ENCODE measurements at places on chromosomes 12 and 14.

GRCh38 chr12:64558754-64559153 lies 51.5 kb upstream of the RASSF3 start:
- no peak overlapping the region for H3K27ac ChIP-seq
- H3K36me3 ChIP-seq: no peaks in the 10 kb centered on the region
- no peaks in the 10 kb centered on the region for H3K4me1 ChIP-seq
- H3K27me3 ChIP-seq: no peaks in the 10 kb centered on the region
- DNase-seq: no peak
- no peak overlapping the region for H3K4me3 ChIP-seq

DNA sequence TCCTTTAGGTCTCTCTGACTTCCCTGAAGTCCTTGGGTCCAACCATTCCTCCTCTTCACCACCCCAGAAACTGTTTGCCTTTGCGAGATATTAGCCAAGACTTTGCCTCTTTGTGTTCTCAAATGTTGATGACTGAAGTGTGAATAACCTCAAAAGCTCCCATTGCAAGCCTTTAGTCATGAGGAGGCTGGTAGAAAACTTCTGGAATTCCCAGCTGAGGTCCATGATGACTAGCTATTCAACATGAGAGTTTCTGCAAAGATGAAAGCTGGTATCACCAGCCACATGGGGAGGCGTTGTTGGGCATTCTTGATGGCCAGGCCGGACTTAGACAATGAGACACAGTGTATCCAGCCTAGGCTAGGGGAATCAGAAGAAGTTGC lies 111.7 kb downstream of the TBX5 start:
- peaks cover 2% of the 10 kb centered on the region for H3K27me3 ChIP-seq
- H3K4me1 ChIP-seq: no peaks in the 10 kb centered on the region
- no peaks in the 10 kb centered on the region for H3K36me3 ChIP-seq
- DNase-seq: no peak
- H3K27ac ChIP-seq: no peak overlapping the region
- no peak overlapping the region for H3K4me3 ChIP-seq

DNA sequence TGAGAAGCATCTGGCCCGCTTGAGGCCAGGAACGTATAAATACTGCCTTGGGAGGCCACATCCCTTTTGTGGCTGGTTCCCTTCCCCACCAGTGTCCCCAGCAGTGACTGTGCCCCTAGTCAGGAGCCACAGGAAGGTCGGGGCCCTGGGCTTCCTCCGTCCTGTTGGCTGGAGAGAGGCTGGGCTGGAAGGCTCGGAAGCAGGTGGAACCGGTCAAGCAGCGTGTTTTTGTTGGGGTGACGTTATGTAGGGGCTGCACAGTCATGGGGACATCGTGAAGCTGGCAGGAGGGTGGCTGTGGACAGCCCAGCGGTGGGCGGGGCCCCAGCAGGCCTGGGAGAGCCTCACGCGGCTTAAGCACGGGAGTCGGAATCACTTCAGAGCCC lies 10.1 kb downstream of the XRCC3 start:
- no peak for DNase-seq
- peaks cover 1% of the 10 kb centered on the region for H3K4me1 ChIP-seq
- H3K27me3 ChIP-seq: no peaks in the 10 kb centered on the region

GRCh38 chr14:92473969-92474535 lies 39.5 kb upstream of the RIN3 start:
- no peak for DNase-seq
- no peak overlapping the region for H3K27ac ChIP-seq
- no peak overlapping the region for H3K4me3 ChIP-seq
- H3K36me3 ChIP-seq: no peaks in the 10 kb centered on the region

- peaks cover 18% of the 10 kb centered on the region for H3K27me3 ChIP-seq
- no peak for DNase-seq
- H3K27ac ChIP-seq: no peak overlapping the region
Observed at GRCh38 chr14:104972301-104973134, 5.7 kb downstream of the AHNAK2 start.

GRCh38 chr12:64531665-64532334 lies 78.5 kb upstream of the RASSF3 start:
- no peaks in the 10 kb centered on the region for H3K36me3 ChIP-seq
- no peaks in the 10 kb centered on the region for H3K27me3 ChIP-seq
- H3K4me3 ChIP-seq: no peak overlapping the region
- DNase-seq: no peak
- no peak overlapping the region for H3K27ac ChIP-seq

- peaks cover 57% of the 10 kb centered on the region for H3K4me1 ChIP-seq
- peak; percentile 44 for DNase-seq
- H3K36me3 ChIP-seq: peaks cover 48% of the 10 kb centered on the region
- no peaks in the 10 kb centered on the region for H3K27me3 ChIP-seq
- no peak overlapping the region for H3K4me3 ChIP-seq
- H3K27ac ChIP-seq: peak overlapping the region; percentile 83
Observed at GRCh38 chr12:12384571-12385340, 27.9 kb downstream of the BORCS5 start.

DNA sequence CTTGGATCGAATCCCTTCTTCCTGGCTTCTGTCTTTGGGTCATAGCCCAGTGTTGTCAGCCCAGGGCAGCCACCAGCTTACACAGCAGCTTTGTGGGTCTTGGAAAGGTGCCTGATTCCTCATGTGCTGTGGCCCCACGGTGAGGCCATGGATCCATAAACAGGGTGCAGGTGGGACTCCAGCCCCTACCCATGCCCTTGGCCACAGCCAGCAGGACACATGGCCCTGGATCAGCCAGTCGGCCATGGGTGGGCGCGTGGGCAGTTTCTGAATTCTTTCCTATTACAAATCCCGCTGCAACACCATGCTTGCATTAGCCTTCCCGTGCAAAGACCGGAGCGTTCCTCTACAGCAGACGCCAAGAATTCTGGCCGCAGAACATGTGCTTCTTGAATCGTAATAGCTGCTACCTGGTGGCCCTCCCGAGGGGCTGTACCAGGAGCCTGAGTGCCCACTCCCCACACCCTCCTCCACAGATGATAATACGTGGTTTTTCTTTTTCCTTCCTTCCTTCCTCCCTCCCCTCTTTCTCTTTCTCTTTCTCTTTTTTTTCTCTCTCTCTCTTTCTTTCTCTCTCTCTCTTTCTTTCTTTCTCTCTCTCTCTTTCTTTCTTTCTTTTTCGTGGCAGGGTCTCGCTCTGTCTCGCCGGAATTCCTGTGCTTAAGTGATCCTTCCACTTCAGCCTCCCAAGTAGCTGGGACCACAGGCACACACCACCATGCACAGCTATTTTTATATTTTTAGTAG lies 2.9 kb upstream of the MMP17 start:
- peaks cover 34% of the 10 kb centered on the region for H3K27me3 ChIP-seq
- peaks cover 5% of the 10 kb centered on the region for H3K4me1 ChIP-seq
- no peak overlapping the region for H3K4me3 ChIP-seq
- H3K36me3 ChIP-seq: no peaks in the 10 kb centered on the region
- no peak for DNase-seq
- H3K27ac ChIP-seq: no peak overlapping the region

- peaks cover 11% of the 10 kb centered on the region for H3K27me3 ChIP-seq
- H3K27ac ChIP-seq: no peak overlapping the region
- no peaks in the 10 kb centered on the region for H3K4me1 ChIP-seq
- no peak overlapping the region for H3K4me3 ChIP-seq
- no peaks in the 10 kb centered on the region for H3K36me3 ChIP-seq
Observed at GRCh38 chr14:105830171-105830570, 303.8 kb downstream of the TMEM121 start.

DNA sequence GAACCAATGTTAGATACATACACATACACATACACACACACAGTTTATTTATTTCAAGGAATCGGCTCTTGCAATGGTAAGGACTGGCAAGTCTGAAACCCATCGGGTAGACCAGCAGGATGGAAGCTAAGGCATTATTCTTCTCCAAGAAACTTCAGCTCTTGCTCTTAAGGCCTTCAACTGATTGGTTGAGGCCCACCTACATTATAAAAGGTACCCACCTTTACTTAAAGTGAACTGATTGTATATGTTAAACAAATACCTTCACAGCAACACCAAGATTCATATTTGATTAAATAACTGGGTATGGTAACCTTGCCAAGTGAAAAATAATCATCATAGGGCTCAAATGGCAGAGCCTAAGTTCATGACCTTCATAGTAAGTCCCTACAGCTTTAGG lies 695.5 kb downstream of the BCL11B start:
- no peak overlapping the region for H3K27ac ChIP-seq
- H3K4me1 ChIP-seq: no peaks in the 10 kb centered on the region
- H3K4me3 ChIP-seq: no peak overlapping the region

GRCh38 chr14:25246751-25247150 lies 196.8 kb upstream of the STXBP6 start:
- no peaks in the 10 kb centered on the region for H3K36me3 ChIP-seq
- no peak overlapping the region for H3K4me3 ChIP-seq
- H3K27me3 ChIP-seq: peaks cover 12% of the 10 kb centered on the region
- H3K4me1 ChIP-seq: no peaks in the 10 kb centered on the region
- no peak for DNase-seq
- no peak overlapping the region for H3K27ac ChIP-seq

- no peak overlapping the region for H3K27ac ChIP-seq
- peaks cover 7% of the 10 kb centered on the region for H3K27me3 ChIP-seq
- DNase-seq: no peak
- H3K4me1 ChIP-seq: no peaks in the 10 kb centered on the region
Observed at GRCh38 chr14:87691042-87691881, 301.7 kb downstream of the GALC start.

- H3K4me1 ChIP-seq: no peaks in the 10 kb centered on the region
- H3K4me3 ChIP-seq: no peak overlapping the region
- no peaks in the 10 kb centered on the region for H3K36me3 ChIP-seq
- no peak for DNase-seq
Observed at GRCh38 chr12:129604506-129604905, 299.3 kb downstream of the TMEM132D start.

GRCh38 chr14:95700221-95700976 lies 13.5 kb downstream of the TCL1A start:
- H3K27me3 ChIP-seq: peaks cover 32% of the 10 kb centered on the region
- no peak overlapping the region for H3K4me3 ChIP-seq
- H3K36me3 ChIP-seq: no peaks in the 10 kb centered on the region
- peak overlapping the region; percentile 50 for H3K27ac ChIP-seq
- no peak for DNase-seq

DNA sequence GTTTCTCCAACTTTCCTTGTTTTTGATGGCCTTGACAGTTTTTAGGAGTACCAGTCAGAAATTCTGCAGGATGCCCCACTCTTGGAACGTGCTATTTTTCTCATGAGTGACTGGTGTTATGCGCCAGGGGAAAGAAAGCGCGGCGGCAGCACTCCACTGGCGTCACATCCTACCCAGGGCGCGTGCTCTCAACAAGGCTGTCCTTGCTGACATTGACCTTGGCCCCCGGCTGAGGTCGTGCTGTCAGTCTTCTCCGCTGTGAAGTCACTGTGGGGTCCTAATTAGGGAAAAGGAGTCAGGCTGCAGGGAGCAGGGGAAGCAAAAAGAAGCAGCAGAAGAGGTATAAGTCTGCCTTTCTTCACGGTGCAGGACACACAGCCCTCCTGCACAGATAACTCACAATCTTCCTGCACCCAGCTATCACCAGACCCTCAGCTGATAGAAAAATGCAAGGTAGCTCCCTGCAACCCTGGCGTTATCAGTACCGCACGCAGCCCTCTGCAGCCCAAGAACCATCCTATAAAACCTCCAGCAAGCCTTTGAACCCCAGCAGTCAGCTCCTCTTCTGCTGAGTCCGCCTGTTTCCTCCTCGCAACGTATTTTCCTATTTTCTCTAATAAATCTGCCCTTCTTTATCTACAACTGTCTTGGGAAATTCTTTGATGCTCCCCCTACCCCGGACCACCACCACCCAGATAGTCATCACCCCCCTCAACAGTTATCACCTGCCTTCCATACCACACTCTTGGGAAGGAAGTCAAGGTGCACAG lies 48.0 kb upstream of the C14orf180 start:
- no peak for DNase-seq
- no peaks in the 10 kb centered on the region for H3K4me1 ChIP-seq
- no peak overlapping the region for H3K4me3 ChIP-seq
- peaks cover 10% of the 10 kb centered on the region for H3K27me3 ChIP-seq
- H3K27ac ChIP-seq: no peak overlapping the region

GRCh38 chr14:90677484-90678050 lies 138.7 kb downstream of the TTC7B start:
- H3K36me3 ChIP-seq: no peaks in the 10 kb centered on the region
- H3K4me3 ChIP-seq: peak overlapping the region; percentile 50
- peak overlapping the region; percentile 92 for H3K27ac ChIP-seq
- H3K4me1 ChIP-seq: peaks cover 54% of the 10 kb centered on the region
- no peaks in the 10 kb centered on the region for H3K27me3 ChIP-seq

DNA sequence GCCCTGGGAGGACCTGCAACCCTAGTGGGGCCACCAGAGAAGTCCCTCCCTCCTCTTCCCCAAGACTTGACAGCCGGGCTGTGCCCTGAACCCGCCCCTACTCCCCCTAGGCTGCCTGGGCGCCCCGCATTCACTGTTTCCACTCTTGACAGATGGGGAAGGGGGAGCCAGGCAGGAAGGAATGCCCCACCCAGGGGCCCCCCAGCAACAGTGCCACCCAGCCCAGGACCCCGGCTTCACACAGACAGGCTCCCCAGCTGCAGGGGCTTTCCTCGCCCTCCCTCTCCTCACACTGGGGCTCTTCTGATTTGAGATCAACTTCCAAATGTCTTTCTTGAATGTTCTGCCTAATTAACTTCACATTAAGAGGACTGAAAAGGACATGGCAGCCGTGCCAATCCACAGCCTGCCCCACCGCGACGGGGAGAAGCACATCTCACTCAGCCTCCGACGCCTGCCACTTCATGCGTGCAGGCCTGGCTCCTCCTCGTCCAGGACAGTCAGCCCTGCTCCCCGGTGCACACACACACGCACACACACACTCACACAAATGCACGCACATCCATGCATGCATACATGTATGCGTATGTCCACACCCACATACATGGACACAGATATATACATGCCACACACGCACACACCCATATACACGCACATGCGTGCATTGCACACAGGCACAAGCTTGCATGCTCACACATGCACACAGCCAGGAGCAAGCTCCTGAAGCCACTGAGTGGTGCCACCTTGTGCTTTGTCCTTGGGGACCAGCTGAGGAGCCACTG lies 19.6 kb upstream of the C14orf180 start:
- H3K36me3 ChIP-seq: no peaks in the 10 kb centered on the region
- H3K27me3 ChIP-seq: peaks cover 4% of the 10 kb centered on the region
- H3K4me1 ChIP-seq: peaks cover 2% of the 10 kb centered on the region
- no peak overlapping the region for H3K4me3 ChIP-seq
- no peak for DNase-seq

- no peaks in the 10 kb centered on the region for H3K27me3 ChIP-seq
- H3K4me1 ChIP-seq: peaks cover 14% of the 10 kb centered on the region
- no peak overlapping the region for H3K27ac ChIP-seq
- H3K4me3 ChIP-seq: no peak overlapping the region
- H3K36me3 ChIP-seq: no peaks in the 10 kb centered on the region
Observed at GRCh38 chr12:105696-106095, 39.1 kb downstream of the IQSEC3 start.

DNA sequence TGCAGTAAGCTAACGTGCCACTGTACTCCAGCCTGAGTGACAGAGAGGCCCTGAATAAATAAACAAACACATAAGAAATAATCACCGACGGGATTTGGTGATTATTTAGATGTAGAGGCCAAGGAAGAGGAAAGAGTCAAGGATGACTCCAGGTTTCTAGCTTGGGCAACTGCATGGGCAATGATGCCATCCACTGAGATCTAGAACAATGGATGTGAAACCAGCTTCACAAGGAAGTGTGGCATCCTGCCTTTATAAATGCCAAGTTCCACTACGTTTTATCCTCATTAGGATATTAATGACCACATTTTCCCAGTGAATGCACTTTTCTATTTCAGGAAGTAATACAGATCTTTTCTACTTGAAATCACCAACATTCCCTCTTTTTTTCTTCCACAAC lies 10.9 kb upstream of the PTGER2 start:
- H3K27ac ChIP-seq: no peak overlapping the region
- H3K4me3 ChIP-seq: no peak overlapping the region
- H3K36me3 ChIP-seq: no peaks in the 10 kb centered on the region
- H3K4me1 ChIP-seq: peaks cover 33% of the 10 kb centered on the region
- H3K27me3 ChIP-seq: peaks cover 2% of the 10 kb centered on the region
- no peak for DNase-seq

- H3K27me3 ChIP-seq: peaks cover 24% of the 10 kb centered on the region
- H3K27ac ChIP-seq: no peak overlapping the region
- peak overlapping the region; percentile 60 for H3K4me3 ChIP-seq
- peaks cover 15% of the 10 kb centered on the region for H3K4me1 ChIP-seq
Observed at GRCh38 chr14:75427126-75427481, 718 bp upstream of the JDP2 start.

Data from activated naive CD8-positive, alpha-beta T cell treated with anti-CD3 and anti-CD28 coated beads, Interleukin-2, amount 50 U/mL, for 24 hours (primary cell).